ENCODE measurements at places on chromosomes 2 and 18.

GRCh38 chr2:148660999-148661398 is 16.4 kb downstream of the EPC2 start:
- DNase-seq = no peak

DNA sequence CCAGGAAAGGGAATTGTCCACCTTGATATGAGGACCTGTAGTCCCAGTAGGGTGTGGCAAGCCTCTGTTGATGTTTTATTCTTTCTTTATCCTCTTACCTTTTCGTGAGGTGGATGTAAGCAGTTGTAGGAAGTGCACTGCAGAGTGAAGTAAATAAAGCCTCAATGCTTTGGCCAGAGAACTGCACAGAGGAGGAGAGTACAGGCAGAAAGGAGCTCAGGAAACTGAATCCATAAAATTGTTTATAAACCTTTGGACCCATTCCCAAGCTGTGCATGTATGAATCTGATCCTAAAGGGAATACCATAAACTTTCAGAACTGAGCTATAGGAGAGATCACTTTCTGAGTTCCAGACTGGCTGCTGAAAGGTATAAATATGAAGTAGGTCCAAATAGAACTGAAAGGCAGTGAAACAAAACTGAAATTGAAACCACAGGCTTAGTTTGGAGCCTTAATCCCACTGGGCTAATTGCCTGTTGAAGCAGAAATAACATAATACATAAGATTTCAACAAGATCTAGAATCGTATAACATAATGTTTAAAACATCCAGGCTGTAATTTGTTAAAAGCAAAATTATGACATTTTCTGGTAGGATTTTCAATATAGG is 17.9 kb upstream of the SLC9A4 start:
- no peak for DNase-seq

GRCh38 chr2:23302591-23302990 is 82.4 kb upstream of the KLHL29 start:
- DNase-seq = no peak

- DNase-seq = no peak
Observed at GRCh38 chr2:189179570-189179950, at the start of gene COL5A2. TSS of gene COL5A2 (minus strand) at chr2:189179761. CDS start at chr2:189179604, 157 bp downstream.

GRCh38 chr2:105881286-105882136 is 136.8 kb downstream of the NCK2 start:
- no peak for DNase-seq
